CD4-positive, alpha-beta T cell treated with Interferon gamma for 1 hour (primary cell): ENCODE measurements at places on chromosomes 11 and 22.

DNA sequence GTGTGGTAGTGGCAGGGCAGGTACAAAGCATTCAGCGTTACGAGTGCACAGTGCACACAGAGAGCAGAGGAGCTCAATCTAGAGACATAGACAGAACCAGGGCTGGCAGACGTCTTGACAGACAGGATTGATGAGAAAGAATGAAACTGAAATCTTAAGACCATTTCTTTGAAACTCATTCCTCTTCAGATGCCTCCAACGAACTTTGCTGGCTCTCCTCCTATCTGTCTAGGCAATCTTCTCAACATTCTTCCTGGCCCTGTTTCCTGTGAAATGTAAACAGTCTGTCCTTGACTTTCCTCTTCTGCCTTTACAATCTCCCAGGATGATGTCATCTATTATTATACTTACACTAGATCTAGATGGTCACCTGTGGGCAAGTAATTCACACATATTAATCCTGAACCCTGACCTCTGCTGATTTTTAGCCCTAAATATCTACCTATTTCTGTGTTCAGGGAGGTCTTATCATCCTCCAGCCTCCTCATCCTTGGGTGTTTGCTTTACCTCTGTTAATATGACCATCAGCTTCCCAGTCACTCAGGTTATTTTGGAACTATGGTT, 119.5 kb downstream of the ENTHD1 start:
- no peak for DNase-seq

GRCh38 chr11:92728628-92729027, 240.8 kb upstream of the MTNR1B start:
- DNase-seq = no peak

DNA sequence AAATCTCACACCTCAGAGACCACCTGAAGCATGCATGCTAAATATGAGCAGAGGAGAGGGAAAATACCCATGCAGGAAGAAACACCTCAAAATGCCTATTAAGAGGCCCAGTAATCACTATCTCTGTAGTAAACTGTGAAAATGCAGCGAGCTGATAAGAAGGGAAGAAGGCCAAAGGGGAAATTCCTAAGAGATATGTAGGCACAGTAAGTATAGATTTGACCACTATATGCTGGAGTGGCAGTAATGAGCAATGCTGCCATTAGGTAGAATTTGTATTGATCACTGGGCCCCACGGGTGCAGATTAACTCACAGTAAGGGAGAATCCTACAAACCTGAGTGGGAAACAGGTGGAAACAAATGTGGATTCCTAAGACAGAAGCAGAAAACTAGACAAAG, 1813.1 kb upstream of the RAG2 start:
- no peak for DNase-seq

DNA sequence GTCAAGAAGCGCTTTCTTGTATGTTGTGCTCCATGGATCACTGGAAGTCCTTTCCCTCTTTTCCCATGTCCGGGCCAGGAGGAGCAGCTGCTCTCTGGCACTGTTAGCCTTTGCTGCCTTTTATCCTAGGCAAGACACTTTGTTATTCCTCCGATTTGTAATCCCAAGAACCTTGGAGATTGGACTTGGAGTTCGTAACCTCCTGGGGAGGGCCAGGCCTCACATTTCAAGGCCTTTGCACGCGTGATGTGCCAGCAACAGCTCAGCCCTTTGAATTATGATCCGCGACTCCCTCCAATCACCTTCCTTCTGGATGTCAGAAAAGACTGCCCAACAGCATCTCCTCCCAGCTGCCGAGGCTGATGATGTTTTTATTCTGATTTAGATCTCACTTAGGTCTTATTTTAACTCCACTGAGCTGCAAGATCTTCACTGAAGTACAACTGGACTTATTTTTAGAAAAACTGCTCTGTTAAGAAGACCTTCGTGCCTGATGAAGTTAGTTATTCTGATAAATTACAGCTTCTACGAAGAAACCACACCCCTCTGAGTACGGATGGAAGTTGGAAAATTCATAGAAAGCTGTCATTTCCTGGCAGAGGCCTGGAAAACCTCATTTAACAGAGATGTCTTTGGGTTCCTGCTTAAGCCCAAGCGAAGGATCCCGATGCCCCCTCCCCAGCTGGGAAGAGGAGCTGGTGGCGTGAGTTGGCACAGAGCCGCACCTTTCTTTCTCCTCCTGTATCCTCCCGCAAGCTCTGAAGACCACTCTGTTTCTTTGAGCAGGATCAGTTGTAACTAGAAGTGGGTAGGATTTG, 62.4 kb downstream of the PARVB start:
- no peak for DNase-seq

DNA sequence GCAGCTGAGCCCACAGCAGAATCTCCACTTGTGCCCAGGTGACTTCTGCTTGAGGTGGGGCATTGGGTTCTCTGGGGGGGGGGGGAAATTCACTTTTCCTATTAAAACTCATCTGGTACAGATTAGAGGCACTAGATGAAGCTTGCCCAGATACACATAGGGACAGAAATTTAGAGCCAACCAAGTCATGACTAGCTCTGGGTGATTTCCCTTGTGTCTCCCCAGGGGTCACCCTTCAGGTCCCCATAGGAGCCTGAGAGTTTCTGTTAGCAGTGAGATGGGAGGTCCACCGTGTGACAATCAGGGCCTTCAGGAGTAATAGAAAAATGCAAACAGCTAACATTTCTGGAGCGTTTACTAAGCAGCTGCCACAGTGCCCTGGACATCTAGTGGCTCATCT, 77.0 kb downstream of the NAT10 start:
- DNase-seq = no peak

DNA sequence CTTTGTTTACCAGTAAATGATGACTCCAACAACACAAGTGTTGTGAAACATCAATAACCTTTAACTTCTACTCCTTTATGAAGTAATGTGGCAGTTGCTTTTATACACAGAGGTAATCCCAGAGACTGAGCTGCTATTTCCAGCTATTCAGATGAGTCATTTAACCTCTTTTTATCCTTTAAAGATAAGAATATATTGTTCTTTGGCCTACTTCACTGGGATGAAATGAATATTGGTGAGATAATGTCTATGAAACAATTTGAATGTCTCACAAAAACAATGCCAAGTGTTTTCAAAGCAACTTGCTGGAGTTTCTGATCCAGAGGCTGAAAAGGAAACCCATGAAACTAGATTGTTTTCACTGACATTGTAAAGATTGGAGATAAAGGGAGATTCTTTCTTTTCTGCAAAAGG, 564.4 kb upstream of the LUZP2 start:
- no peak for DNase-seq

DNA sequence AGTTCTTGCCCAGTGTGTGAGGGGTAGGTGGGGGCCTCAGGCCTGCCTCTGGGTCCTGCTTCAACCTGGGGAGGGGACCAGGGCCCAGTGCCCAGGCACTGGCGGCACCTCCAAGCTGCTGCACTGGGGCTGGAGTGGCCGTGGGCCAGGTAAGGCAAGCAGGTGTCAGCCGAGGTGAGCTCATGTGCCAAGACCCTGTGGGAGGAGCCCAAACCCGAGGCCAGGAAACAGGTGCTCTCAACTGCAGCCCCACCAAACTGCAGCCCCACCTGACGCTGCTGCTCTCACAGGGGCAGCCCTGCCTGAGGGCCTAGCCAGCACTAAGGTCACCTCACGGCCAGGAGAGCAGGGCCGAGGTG, 18.1 kb upstream of the GNB1L start:
- DNase-seq = no peak

DNA sequence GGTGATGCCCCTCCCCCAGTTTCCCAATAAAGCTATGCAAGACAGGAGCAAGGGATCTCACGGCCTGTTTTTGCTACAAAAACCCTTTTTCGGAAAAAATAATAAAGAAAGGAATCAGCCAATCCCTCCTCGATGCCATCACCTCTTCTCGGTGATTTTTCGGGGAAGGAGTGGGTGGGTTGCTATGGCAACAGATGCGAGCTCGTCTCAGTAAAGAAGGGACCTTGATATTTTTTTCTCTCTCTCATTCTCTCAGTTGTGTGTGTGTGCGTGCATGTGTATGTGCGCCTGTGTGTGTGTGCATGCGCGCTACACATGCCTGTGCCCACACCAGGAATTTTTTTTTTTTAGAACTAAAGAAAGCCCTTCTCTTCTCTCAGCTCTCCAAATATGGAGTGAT, 3.8 kb upstream of the NPAS4 start:
- no peak for DNase-seq

GRCh38 chr11:20158597-20159257, 1.5 kb downstream of the DBX1 start:
- no peak for DNase-seq

- DNase-seq = no peak
These were observed 583 bp downstream of the APLP2 start for GRCh38 chr11:130070109-130070845.

- DNase-seq = no peak
These were observed 212.5 kb downstream of the TBC1D22A start for GRCh38 chr22:46974631-46975585.

DNA sequence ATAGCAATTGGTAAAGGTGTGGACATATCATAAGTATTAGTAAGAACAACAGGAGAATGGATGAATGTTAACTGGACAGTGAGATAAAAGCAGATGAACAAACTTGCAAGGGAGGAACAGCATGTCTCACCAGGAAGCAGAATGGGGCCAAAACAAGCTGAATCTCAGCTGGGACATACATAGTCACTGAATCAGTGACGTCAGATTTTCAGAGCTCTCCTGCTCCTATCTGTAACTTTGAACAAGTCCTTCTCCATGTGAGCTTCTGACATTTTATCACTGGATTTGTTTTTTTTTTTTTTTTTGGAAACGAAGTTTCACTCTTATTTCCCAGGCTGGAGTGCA, 118.7 kb downstream of the BBOX1 start:
- DNase-seq = no peak
